ENCODE measurements at places on chromosomes 6 and 20.
A peak's percentile ranks its signal among the peaks of the same experiment; 100 is the strongest.

DNA sequence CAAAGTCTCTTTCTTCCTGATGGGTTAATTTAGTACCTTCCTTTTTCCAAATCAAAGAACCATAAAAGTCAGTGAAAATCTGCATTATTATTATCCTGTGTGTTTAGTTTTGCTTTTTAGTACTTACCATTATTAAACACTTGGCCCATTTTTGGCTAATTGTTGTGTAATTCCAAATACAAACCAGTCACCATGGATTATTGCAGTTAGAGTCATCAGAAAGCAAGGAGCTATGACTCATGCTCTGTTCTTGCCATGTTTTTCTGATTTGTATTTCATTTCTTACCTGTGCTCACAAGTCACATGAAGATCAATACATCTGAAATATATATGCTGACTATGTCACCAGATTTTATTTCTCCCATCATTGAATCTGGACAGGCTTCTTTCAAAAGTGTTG lies 31.3 kb downstream of the SLC22A3 start:
- no peak for DNase-seq

DNA sequence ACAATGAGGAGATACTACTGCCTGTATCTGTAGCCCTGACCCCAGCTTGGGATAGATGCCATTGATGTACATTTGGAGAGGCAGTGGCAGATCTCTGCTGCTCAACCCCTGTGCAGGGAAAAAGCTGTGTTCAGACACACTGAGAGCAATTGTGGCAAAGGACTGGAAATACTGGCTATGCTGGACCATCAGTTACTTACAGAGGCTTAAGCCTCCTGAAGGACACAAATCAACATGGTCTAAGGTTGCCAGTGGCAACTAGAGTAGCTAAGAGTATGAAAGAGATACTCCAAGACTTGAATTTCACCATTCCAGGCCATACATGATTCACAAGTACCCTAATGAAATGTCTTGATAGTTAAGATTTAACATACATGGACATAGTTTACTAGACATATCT lies 32.4 kb upstream of the ENPP4 start:
- no peak for DNase-seq

GRCh38 chr20:6341491-6341890 lies 218.7 kb upstream of the FERMT1 start:
- DNase-seq: no peak

DNA sequence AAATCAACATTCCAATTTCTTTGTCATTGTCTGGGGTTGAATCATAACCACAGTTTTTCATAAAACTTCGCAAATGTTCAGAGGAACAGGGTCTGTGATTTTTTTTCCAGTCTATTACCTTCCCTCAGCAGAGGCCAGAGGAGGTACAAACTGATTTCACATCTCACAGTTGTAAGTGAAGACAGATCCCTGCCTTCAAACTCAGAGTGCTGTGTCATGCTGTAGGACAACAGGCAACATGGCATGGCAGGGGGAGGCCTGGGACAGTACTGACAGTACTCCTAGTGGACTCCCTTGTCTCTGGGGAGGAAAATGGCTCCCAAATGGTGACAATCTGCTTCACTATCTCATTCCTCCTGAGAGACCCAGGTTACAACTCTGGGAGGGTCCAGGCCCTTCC lies 308.6 kb downstream of the CDC5L start:
- no peak for DNase-seq

DNA sequence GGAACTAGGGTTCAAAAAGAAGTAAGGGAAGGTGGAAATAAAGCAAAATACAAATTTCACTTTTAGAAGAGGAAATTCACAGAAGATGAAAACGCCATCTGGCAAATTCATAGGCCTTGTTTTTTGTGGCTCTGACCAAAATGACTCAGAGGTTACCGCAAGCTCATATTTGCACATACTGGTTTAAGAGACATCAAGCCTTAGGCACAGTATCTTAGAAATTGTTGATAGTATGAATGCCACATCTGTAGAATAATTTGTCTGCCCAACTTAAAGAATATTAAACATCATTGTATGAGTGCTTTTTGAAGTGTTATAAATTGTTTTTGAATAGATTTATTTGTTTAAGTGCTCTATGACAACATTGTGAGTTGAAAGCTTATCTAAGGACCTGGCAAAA lies 10.6 kb downstream of the TAAR1 start:
- no peak for DNase-seq

- DNase-seq: no peak
Measured at GRCh38 chr6:151052021-151052646, 186.6 kb downstream of the MTHFD1L start.

- no peak for DNase-seq
Measured at GRCh38 chr6:145673504-145673903, 61.8 kb downstream of the EPM2A start.

- peak; percentile 52 for DNase-seq
Measured at GRCh38 chr6:98769546-98769945, 64.8 kb upstream of the POU3F2 start.

DNA sequence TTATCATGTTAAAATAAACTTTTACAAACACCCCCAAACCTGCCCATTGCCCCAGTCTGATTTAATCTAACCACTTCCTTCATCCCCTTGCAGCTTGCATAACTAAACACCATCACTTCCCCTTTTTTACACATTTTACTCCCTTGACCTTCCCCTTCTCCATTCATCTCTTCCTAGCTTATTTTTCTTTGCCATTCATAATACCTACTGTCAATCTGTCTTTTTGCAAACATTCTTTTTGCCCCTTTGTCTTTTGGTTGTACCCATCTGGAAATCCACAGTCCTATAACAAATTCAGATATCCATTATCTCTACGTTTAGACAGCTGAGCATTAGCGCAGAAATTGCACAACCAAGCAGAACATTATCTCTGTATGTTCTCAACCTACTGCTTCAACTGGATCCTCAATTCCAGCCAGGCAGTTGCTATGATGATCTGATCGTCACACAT lies 51.2 kb downstream of the C6orf52 start:
- no peak for DNase-seq

- DNase-seq: no peak
Measured at GRCh38 chr20:48638546-48638945, 189.3 kb downstream of the PREX1 start.

DNA sequence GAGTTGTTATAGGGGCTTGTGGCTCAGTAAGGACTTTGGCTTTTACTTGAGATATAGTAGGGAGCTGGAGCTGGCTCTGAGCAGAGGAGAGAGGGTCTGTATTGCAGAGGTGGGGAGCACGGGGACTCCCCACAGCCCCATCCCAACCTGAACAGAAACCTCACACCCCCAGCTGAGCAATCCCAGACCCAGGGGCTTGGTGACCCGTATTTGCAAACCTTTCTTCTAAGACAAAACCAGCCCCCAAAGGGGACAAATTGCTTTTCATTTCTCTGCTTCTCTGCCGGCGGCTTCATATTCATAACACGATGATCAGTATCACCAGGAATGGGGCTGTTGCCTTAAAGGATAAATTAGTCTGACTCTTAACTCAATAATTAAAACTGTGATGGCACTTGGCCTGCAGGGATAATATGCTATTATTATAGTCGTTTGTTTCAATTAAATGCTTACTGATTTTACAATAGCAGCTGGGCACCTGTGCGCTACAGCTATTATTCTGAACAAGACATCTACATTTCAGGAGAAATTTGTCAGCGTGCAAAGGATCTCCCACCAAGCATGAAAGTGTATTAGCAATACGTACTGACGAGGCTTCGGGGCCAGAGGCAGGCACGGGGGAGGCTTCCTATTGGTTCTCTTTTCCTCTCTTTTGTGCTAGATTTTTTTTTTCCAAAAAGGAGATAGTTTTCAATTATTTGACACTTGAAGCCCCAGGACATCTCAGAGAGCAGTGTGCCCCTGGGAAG lies 118.1 kb downstream of the TOX2 start:
- DNase-seq: no peak

GRCh38 chr6:26156850-26157250 lies 69.6 kb downstream of the HFE start:
- DNase-seq: no peak

GRCh38 chr6:159941286-159942113 lies 27.4 kb upstream of the IGF2R start:
- no peak for DNase-seq

GRCh38 chr20:17885544-17885943 lies 83.0 kb downstream of the SNX5 start:
- no peak for DNase-seq

GRCh38 chr6:143928853-143929252 lies 64.6 kb downstream of the ZC2HC1B start:
- DNase-seq: no peak

- no peak for DNase-seq
Measured at GRCh38 chr6:152170702-152171667, 363.5 kb downstream of the ESR1 start.

- DNase-seq: no peak
Measured at GRCh38 chr6:22399693-22400092, 102.9 kb upstream of the PRL start.

DNA sequence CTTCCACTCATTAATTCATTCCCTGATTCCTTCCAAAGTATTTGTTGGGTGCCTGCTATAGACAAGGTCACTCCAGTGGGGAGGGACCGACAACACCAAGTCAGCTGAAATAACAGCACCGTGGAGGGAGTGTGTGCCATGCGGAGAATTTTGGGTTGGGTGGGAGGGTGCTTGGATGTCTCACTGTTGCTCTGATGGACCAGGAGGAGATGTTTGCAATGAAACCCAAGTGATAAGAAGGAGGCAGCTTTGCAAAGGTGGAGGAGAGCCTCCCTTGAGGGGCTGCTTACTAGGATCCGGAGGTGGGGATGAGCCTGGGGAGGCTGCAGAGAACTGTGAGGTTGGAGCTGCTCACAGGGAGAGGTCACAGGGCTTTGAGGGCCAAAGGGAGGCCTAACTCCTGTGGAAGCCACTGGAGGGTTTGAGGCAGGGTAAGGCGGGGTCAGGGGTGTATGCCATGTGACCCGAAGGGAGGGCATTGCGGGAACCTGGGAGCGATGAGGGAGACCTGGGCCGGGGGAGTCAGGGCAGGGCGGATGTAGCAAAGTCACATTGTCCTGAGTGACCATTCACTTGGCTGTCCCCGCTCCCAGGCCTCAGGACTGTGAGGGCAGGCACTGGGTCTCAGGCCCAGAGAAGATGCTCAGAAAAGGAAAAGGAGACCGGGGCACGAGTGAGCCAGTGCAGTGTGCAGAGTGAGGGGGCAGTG lies 124.5 kb downstream of the PHACTR3 start:
- no peak for DNase-seq
